PC-9 (cell line): ENCODE measurements at places on chromosomes 7 and 10. TPM values are rescaled to one million over a fixed set of nuclear protein-coding genes. Genes with fewer than 3 reads are reported as not detected.

Gene IFRD1
- 79.6 and 89.4 TPM in 2 replicates for total RNA-seq

Gene ADAP1
- 73.9 and 102 TPM in 2 replicates for total RNA-seq

Gene OPN1SW
- not detected in 2 replicates for total RNA-seq

Gene ARHGEF5
- total RNA-seq = 40.0 and 50.1 TPM in 2 replicates

Gene TFR2
- 4.8 and 6.2 TPM in 2 replicates for total RNA-seq

Gene PPA1
- total RNA-seq = 224 and 236 TPM in 2 replicates

Gene OPALIN
- not detected in 2 replicates for total RNA-seq

Gene MBL2
- total RNA-seq = not detected in 2 replicates

Gene ZNF853
- total RNA-seq = 7.9 and 13.5 TPM in 2 replicates

Gene SLC13A1
- not detected in 2 replicates for total RNA-seq

Gene CROT
- 13.4 and 15.2 TPM in 2 replicates for total RNA-seq
